ENCODE measurements at places on chromosomes 16 and 17. TPM values are rescaled to one million over a fixed set of nuclear protein-coding genes. Genes with fewer than 3 reads are reported as not detected.

The KRTAP9-4 gene
- polyA plus RNA-seq = not detected

The PIMREG gene
- 7.5 TPM for polyA plus RNA-seq

The DNASE1L2 gene
- polyA plus RNA-seq = 0.41 TPM

The SP2 gene
- 2.1 TPM for polyA plus RNA-seq

The KRT9 gene
- polyA plus RNA-seq = 1.5 TPM

The MYH8 gene
- polyA plus RNA-seq = not detected

The ACADVL gene
- polyA plus RNA-seq = 300 TPM

The CWC25 gene
- 14.9 TPM for polyA plus RNA-seq

The MYLK3 gene
- 0.04 TPM for polyA plus RNA-seq

The TEKT5 gene
- polyA plus RNA-seq = 0.23 TPM

- no peak overlapping the region for H3K27ac ChIP-seq
- no peak overlapping the region for H3K4me3 ChIP-seq
- no peak for DNase-seq
- peaks cover 27% of the 10 kb centered on the region for H3K4me1 ChIP-seq
Measured at GRCh38 chr17:38911081-38911730, 14.2 kb upstream of the LASP1NB start.

DNA sequence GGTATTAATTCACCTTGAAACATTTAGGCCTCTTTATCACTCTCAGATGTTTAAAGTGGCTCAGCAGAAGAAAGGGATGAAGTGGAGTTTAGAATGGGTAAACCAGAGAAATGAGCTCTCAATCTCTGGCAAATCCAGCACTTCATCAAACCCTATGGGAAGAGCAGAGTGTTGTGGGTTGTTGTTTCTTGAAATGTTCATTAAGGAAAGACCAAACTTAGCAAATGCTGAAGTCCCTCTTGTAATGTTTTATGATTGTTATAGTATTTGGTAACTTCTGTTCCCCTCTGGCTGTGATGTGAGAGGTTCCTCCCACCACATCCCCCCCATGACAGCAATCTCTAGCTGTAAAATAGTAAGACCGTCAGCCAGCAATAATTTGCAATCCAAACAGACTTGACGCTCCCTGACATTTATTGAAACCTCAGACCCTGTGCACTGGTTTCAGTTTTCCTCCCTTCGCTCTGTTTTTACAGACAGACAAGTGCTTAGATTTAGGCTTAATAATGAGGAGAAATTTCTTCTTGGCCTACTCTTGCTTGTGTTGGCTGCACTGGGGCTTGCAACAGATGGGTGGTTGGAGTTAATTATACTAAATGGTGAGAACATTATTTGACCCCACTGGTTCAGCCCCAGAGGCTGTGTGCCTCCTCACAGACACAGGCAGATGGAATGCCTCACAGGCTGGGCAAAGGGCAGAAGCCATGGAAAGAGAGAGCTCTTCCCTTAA, 609.4 kb upstream of the SOX9 start:
- H3K4me1 ChIP-seq = peaks cover 8% of the 10 kb centered on the region
- H3K4me3 ChIP-seq = no peak overlapping the region
- no peaks in the 10 kb centered on the region for H3K27me3 ChIP-seq
- no peak for DNase-seq

- no peak overlapping the region for H3K27ac ChIP-seq
- peaks cover 10% of the 10 kb centered on the region for H3K4me1 ChIP-seq
- DNase-seq = no peak
Measured at GRCh38 chr17:57604771-57605674, 140.1 kb downstream of the CCDC182 start.

GRCh38 chr17:48550502-48551213, 5.7 kb upstream of the HOXB2 start:
- H3K4me3 ChIP-seq = no peak overlapping the region
- DNase-seq = no peak
- peaks cover 21% of the 10 kb centered on the region for H3K27me3 ChIP-seq
- H3K4me1 ChIP-seq = peaks cover 3% of the 10 kb centered on the region

GRCh38 chr17:48486557-48486956, 44.3 kb downstream of the HOXB1 start:
- H3K27me3 ChIP-seq = no peaks in the 10 kb centered on the region
- H3K36me3 ChIP-seq = no peaks in the 10 kb centered on the region
- no peak overlapping the region for H3K4me3 ChIP-seq
- peak; percentile 88 for DNase-seq
- H3K4me1 ChIP-seq = peaks cover 67% of the 10 kb centered on the region
- peak overlapping the region; percentile 94 for H3K27ac ChIP-seq

- no peak overlapping the region for H3K27ac ChIP-seq
- H3K4me3 ChIP-seq = no peak overlapping the region
- no peaks in the 10 kb centered on the region for H3K4me1 ChIP-seq
- no peak for DNase-seq
Measured at GRCh38 chr17:31369266-31369665, 22.2 kb upstream of the RAB11FIP4 start.

DNA sequence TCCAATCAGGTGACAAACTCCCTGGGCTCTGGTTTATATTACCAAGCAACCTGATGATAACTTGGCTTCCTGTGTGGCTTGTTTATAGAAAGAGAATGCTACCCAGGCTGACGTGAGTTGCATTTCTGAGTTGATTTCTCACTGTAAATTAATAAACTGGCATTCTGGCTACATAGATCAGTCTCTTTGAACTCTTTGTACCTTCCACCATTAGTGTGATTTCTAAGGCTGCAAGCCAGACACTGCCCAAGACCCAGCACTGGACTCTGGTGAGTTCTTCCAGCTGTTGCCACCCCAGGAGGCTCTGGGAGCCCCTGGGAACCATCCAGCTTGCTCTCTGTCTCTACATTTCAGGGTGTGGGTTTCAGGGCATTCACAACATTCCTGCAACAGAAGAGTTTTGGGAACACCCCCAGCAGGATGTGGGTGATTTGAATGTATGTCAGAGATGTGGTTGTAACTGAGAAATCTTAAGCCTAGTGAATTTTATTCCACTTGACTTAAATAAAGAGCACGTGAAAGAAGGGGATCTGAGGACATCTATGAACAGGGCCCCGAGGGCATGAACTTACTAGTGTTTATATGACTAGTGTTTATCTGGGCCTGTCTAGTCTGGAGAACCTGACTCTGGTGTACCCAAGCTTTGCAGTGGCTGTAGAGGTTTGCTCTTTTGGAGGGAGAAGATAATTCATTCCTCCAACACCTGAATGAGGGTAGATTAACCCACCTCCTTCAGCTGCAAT, 30.3 kb upstream of the LRRC37A start:
- peaks cover 23% of the 10 kb centered on the region for H3K4me1 ChIP-seq
- no peaks in the 10 kb centered on the region for H3K36me3 ChIP-seq
- DNase-seq = peak; percentile 74
- H3K27ac ChIP-seq = peak overlapping the region; percentile 70
- H3K4me3 ChIP-seq = peak overlapping the region; percentile 14

DNA sequence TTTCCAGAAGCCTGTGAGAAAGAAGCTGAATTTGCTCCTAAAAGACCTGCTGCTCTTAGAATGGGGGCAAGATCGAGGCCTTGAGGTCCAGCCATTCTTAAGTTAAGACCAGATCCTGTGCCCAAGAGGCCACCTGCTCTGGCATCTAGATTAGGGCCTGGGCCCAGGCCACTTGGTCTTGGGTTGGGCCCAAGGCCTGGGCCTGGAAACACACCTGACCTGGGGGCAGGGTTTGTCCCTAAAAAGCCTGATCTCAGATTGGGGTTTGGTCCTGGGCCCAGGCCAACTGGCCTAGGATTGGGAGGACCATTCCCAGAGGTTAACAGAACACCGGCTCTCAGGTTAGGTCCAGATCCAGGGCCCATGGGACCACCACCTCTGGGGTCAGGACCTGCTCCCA, 12.9 kb downstream of the CHTF8 start:
- no peak overlapping the region for H3K27ac ChIP-seq
- H3K4me3 ChIP-seq = no peak overlapping the region
- H3K4me1 ChIP-seq = no peaks in the 10 kb centered on the region
- H3K27me3 ChIP-seq = no peaks in the 10 kb centered on the region
- DNase-seq = no peak

GRCh38 chr16:1385232-1385631, 29.3 kb downstream of the UNKL start:
- no peak overlapping the region for H3K4me3 ChIP-seq
- peaks cover 4% of the 10 kb centered on the region for H3K36me3 ChIP-seq
- DNase-seq = no peak
- no peaks in the 10 kb centered on the region for H3K4me1 ChIP-seq
- no peak overlapping the region for H3K27ac ChIP-seq

- H3K36me3 ChIP-seq = peaks cover 8% of the 10 kb centered on the region
- H3K27ac ChIP-seq = no peak overlapping the region
- H3K4me3 ChIP-seq = no peak overlapping the region
- DNase-seq = no peak
- H3K27me3 ChIP-seq = no peaks in the 10 kb centered on the region
Measured at GRCh38 chr17:63675607-63676546, 24.0 kb downstream of the LIMD2 start.

GRCh38 chr16:67760206-67760955, 41.3 kb upstream of the GFOD2 start:
- no peak overlapping the region for H3K4me3 ChIP-seq
- H3K27ac ChIP-seq = no peak overlapping the region
- peaks cover 5% of the 10 kb centered on the region for H3K4me1 ChIP-seq
- H3K27me3 ChIP-seq = no peaks in the 10 kb centered on the region
- DNase-seq = no peak
- H3K36me3 ChIP-seq = peaks cover 7% of the 10 kb centered on the region

- H3K36me3 ChIP-seq = no peaks in the 10 kb centered on the region
- H3K27ac ChIP-seq = no peak overlapping the region
- no peaks in the 10 kb centered on the region for H3K27me3 ChIP-seq
- H3K4me3 ChIP-seq = no peak overlapping the region
- no peaks in the 10 kb centered on the region for H3K4me1 ChIP-seq
- DNase-seq = no peak
Measured at GRCh38 chr16:20268409-20268808, 58.9 kb downstream of the GP2 start.

DNA sequence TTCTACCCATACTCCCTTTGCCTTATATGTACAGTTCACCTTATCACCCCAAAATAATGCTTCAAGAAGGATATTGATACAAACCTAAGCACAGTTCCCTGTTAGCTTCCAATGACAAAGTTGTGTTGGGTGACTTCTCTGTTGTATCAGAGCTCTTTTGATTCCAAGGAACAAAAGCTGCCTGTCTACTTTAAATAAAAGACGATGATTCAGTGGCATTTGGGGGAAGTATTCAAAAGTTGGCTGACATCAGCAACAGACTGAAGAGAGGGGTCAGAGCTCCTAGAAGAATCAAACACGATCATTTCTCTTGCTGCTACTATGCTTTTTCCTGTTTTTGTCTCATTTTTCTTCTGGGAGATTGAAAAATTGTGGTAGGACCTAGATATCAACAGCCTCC, 69.4 kb upstream of the CA10 start:
- H3K4me3 ChIP-seq = no peak overlapping the region
- H3K36me3 ChIP-seq = no peaks in the 10 kb centered on the region
- no peaks in the 10 kb centered on the region for H3K27me3 ChIP-seq
- DNase-seq = no peak

DNA sequence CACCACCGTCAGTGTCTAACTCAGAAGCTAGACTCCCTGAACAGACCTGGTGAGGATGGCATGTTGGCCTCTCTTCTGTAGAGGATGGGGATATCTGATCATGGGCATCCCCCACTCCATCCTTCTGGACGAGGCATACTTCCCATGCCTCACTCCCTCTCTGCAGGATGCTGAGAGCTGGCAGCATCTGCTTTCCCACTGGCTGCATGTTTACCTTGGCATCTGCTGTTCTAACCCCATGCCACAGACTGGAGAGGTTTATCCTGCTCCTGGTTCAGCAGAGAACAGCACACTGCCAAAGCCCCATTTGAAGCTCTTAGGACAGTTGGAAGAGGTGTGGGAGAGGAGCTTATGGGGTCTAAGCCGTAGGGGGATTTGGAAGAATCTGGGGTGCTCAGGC, 46.0 kb downstream of the YPEL2 start:
- H3K27ac ChIP-seq = no peak overlapping the region
- no peak overlapping the region for H3K4me3 ChIP-seq
- no peaks in the 10 kb centered on the region for H3K36me3 ChIP-seq
- no peaks in the 10 kb centered on the region for H3K27me3 ChIP-seq

GRCh38 chr17:63998050-63998720, at the start of gene PRR29:
Gene PRR29 (plus strand): TSS chr17:63998351. CDS start chr17:63998365, 14 bp downstream.
- peaks cover 46% of the 10 kb centered on the region for H3K27me3 ChIP-seq
- no peak within 1 kb of the TSS for H3K27ac ChIP-seq
- H3K36me3 ChIP-seq = no peaks in the 10 kb centered on the region
- H3K4me1 ChIP-seq = peaks cover 4% of the 10 kb centered on the region
- peak within 1 kb of the TSS; percentile 68 for H3K4me3 ChIP-seq
- DNase-seq = peak; percentile 11

DNA sequence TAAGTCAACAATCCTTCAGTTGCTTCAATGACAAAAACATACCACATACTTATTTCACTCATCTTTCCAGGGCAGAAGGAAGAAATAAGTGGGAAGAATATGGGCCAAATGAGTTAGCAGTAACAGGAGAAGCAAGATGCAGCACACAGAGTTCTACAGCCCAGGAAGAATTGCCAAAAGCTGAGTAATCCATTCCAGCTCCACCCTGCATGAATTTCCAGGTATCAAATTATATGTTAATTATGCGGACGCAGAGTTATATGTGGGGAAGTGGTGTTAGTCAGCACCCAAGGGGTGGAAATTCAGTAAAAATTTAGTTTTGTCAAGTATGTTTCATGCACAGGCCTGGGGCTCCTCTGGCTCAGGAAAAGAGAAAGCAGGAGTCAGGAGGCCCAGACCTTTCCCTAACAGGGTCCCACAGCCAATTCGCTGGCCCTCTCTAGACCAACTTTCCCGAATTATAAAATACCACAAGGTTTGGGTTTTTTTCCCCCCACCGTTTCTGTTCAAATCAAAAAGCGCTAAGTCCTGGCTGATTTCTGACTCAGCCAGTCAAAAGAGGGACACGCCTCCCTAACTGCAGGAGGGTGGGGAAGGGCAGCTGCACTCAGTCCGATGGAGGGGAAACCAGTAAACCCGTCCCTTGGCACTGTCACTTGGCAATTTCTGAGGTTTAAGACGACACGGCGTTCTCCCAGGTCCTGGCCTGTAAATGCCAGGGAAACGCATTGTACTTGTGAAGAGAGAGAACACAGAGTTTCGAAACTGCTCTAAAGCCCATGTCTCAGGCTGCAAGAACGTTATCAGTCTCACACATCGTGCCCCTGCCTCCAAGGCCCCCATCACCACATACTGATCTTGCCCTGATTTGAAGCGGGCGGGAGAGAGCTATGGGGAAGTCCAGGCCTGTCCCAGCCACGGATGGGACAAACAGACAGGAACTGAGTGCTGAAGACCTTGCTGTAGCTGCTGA, 58.1 kb downstream of the ZFHX3 start:
- H3K27ac ChIP-seq = peak overlapping the region; percentile 94
- no peaks in the 10 kb centered on the region for H3K36me3 ChIP-seq
- peak overlapping the region; percentile 55 for H3K4me3 ChIP-seq
- H3K4me1 ChIP-seq = peaks cover 53% of the 10 kb centered on the region

- H3K36me3 ChIP-seq = no peaks in the 10 kb centered on the region
- H3K27me3 ChIP-seq = no peaks in the 10 kb centered on the region
- peaks cover 8% of the 10 kb centered on the region for H3K4me1 ChIP-seq
- H3K27ac ChIP-seq = no peak overlapping the region
- no peak for DNase-seq
Measured at GRCh38 chr17:72476575-72476986, 355.8 kb downstream of the SOX9 start.

- H3K4me1 ChIP-seq = peaks cover 67% of the 10 kb centered on the region
- H3K36me3 ChIP-seq = peaks cover 15% of the 10 kb centered on the region
- no peak overlapping the region for H3K4me3 ChIP-seq
- peak overlapping the region; percentile 32 for H3K27ac ChIP-seq
- no peak for DNase-seq
Measured at GRCh38 chr17:50053654-50053960, 2.3 kb upstream of the ITGA3 start.

GRCh38 chr16:85269165-85269564, 156.9 kb upstream of the CIBAR2 start:
- no peaks in the 10 kb centered on the region for H3K27me3 ChIP-seq
- H3K4me1 ChIP-seq = no peaks in the 10 kb centered on the region
- no peaks in the 10 kb centered on the region for H3K36me3 ChIP-seq
- no peak for DNase-seq
- H3K27ac ChIP-seq = no peak overlapping the region
- no peak overlapping the region for H3K4me3 ChIP-seq

All from keratinocyte (primary cell).